NCI-H1105 (cell line): ENCODE measurements at places on chromosomes 1 and 21.

DNA sequence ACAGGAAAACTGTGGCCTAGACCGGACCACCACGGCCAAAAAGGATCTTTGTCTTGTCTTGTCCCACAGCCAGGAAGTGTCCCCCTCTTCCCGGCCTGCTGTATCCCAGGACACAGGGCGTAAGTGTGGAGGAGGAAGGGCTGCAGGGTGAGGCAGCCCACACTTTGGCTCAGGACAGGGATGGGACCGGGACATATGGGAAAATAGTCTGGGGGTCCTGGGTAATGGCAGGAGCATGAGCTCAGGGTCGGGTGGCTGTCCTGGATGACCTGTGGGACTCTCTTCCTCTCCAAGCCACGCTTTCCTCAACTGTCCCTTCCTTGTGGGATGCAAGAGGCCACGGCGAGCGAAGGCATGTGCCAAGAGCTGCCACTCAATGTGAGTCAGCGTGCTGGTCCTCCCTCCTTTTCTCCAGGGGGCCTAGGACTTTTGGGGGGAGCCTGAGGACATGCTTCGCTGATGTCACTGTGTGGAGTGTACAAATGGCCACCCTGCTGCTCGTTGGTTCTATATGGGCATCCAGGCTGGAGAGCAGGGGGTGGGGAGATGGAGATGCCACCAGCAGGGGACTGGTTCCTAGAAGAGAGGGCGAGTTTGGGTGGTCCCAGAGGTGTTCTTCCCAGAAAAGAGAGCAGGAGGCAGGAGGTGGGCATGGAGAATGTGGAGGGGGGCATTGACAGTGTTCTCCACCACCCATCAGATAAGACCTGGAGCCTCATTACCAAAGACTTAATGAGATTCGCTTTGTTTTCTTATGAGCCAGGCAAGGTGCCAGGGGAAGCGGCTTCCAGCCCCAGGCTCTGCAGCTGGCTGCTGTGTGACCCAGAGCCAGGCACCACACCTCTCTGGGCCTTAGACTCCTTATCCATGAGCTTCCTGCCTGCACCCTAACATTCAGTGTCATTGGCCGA, 11.5 kb upstream of the PADI1 start:
- DNase-seq, result no peak

- DNase-seq, result peak; percentile 24
Observed at GRCh38 chr1:212699625-212700222, at the start of gene BATF3. Gene BATF3 (minus strand): TSS chr1:212699840. CDS start chr1:212699762, 78 bp downstream.

DNA sequence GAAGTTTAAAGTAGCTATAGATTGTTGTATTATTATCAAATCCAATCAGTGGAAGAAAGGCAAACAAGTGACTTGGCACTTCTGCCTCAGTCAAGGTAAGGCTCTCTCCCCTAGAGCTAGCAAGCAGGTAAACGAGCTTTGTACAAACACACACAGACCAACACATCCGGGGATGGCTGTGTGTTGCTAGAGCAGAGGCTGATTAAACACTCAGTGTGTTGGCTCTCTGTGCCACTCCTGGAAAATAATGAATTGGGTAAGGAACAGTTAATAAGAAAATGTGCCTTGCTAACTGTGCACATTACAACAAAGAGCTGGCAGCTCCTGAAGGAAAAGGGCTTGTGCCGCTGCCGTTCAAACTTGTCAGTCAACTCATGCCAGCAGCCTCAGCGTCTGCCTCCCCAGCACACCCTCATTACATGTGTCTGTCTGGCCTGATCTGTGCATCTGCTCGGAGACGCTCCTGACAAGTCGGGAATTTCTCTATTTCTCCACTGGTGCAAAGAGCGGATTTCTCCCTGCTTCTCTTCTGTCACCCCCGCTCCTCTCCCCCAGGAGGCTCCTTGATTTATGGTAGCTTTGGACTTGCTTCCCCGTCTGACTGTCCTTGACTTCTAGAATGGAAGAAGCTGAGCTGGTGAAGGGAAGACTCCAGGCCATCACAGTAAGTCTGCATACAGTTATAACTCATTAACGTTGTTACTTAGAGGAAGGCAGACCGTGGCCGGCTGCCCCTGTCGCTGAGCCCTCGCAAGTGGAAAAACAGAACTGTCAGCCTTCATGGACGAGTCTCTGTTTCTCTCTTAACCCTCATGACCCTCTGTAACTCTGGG, at the start of gene PALMD:
Gene PALMD, plus strand, starts transcription at position 415 of the 833 bp plus-strand sequence. Its CDS starts 205 bp downstream, at position 620.
- peak; percentile 50 for DNase-seq

DNA sequence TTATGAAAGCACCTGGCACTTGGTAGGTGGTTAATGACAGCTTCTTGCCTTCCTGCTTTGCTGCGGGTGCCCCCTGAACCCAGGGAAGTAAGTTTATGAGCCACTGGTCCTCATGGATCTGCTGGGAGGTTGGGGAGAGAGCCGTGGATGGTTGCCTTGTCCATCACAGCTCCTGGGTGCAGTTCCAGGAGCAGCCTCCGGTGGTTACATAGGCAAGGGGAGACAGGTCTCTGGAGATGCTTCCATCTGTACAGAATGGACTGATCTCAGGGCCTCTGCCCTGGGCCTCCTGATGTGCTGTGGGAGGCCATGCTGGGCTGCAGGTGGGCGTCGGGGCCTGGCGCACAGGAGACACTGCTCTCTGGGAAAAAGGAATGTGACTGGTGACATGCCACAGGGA, 31.6 kb upstream of the ARHGEF10L start:
- no peak for DNase-seq

GRCh38 chr1:82689217-82689616, 888.5 kb downstream of the ADGRL2 start:
- DNase-seq, result no peak

- no peak for DNase-seq
Observed at GRCh38 chr1:73903092-73903491, 294.9 kb downstream of the LRRIQ3 start.

DNA sequence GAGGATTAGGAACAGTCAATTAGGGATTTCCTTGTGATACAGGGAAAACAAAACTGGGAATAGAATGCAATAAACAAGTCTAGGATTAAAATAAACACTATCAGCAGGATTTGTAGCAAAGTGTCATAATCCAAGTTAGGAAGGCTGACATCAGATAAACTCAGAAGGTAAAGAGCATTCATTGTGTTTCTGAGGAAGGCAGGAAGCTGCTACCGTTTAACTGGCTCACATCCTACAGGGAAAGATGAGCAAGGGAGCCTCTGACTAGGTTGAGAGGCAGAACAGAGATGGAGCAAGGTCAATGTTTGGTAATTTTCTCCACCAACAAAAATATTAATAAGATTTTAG, 124.7 kb downstream of the POU2F1 start:
- DNase-seq, result no peak

GRCh38 chr1:97007840-97008604, 286.4 kb downstream of the PTBP2 start:
- no peak for DNase-seq

- DNase-seq, result no peak
Observed at GRCh38 chr1:222892137-222892769, 77.4 kb downstream of the DISP1 start.

GRCh38 chr1:85148524-85149250, 52.1 kb downstream of the SYDE2 start:
- DNase-seq, result no peak

GRCh38 chr1:180837020-180837419, 75.7 kb upstream of the KIAA1614 start:
- DNase-seq, result no peak

DNA sequence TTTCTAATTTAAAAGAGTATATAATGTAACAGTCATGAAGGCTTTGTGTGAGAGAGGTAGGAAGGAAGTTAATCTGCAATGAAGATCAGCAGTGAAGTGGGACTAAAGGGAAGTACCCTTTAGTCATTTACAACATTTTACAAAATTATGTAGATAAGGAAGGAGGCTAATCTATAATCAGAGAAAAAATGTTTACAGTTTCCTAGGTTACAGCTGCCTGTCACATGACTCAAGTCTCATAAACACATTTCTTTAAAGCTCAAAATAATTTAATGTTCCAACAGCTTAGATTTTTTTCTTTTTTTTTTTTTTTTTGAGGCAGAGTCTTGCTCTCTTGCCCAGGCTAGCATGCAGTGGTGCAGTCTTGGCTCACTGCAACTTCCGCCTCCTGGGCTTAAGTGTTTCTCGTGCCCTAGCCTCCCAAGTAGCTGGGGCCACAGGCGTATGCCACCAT, 26.2 kb upstream of the CAP1 start:
- no peak for DNase-seq

GRCh38 chr1:228786361-228787129, 51.3 kb downstream of the RHOU start:
- DNase-seq, result no peak

- no peak for DNase-seq
Observed at GRCh38 chr1:57986432-57986831, 560.1 kb downstream of the OMA1 start.
